Stomach (tissue), 19 donors: ENCODE measurements at places on chromosomes 3 and 15. TPM values are rescaled to one million over a fixed set of nuclear protein-coding genes. Genes with fewer than 3 reads are reported as not detected.

- no peak for DNase-seq
These were observed 51.3 kb downstream of the CCK start for GRCh38 chr3:42214565-42215283.

DNA sequence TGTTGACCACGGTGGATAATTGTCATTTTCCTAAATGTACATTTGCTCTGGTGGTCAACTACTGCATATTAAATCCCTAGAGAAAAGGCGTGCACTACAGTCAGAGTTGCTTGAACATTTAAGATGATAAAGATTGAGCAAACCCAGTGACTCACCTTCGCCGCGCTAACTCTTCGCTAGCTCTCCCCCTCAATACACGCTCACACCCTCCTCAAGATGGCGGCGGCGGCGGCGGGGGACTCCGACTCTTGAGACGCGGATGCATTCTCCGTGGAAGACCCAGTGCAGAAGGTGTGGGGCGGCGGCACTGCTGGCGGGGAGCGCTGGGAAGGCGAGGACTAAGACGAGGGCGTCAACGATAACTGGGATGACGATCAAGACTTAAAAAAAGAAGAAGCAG lies 79.8 kb upstream of the PFN2 start:
- DNase-seq: no peak

DNA sequence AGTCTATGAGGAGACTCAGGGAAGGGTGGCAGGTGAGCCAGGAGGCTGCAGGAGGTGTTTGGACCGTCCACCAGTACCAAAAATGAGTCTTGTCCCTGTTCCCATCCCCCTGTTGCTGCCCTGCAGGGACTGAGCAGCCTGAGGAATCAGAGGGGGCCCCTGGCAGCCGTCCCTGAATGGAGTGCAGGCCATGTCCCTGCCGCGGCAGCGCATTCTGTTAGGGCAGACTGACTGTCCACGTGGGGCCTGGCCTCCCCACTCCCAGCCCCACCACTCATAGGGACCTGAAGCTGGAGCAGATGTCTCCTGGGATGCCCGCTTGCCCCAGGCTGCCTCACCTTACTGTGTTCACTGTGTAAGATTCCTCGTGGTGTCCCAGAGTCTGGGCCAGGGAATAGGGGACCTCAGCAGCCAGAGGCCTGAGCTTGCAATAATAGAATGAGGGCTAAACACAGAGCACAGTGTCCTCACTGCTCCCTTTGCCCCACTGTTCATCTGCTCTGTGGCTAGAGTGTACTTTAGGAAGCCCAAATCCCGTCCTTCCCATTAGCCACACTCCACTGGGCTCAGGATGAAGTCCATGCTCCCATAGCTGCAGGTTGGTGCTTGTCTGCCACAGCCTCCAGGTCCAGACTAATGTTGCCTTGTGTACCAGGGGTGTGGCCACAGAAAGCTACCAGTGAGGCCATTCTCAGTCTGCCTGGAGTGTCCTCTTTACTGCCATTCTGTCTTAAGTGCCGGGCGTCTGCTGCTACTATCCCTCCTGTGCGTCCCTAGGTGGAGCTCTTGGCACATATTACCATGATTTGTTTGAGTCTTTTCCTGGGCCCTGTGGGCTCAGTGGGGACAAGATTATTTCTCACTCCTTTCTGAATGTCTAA lies 63.2 kb downstream of the HCN4 start:
- DNase-seq: no peak

GRCh38 chr3:143396790-143397189 lies 277.2 kb downstream of the CHST2 start:
- DNase-seq: no peak

- DNase-seq: no peak
These were observed 99.8 kb upstream of the HERC1 start for GRCh38 chr15:63933522-63933921.

- DNase-seq: no peak
These were observed 75.5 kb downstream of the ADAMTS9 start for GRCh38 chr3:64612082-64612860.

GRCh38 chr15:72086010-72086697 lies 31.8 kb downstream of the MYO9A start:
- DNase-seq: peak; percentile 61

DNA sequence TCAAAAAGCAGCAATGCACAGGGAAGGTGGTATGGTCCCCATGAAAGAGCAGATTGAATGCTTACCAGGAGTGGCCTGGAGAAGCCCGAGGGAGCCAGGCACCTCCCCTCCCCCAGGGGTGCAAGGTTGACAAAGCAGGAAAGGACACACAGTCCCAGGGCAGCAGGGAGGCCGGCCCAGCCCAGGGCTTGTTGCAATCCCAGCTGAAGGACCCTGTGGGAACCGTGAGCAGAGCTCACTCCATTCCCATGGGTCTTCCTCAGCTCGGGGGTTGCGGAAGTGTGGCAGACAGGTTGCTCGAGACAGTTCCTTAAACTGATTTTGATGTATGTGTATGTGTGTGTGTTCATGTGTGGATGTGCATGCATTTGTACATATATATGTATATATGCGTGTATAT lies 15.8 kb downstream of the UROC1 start:
- DNase-seq: no peak

DNA sequence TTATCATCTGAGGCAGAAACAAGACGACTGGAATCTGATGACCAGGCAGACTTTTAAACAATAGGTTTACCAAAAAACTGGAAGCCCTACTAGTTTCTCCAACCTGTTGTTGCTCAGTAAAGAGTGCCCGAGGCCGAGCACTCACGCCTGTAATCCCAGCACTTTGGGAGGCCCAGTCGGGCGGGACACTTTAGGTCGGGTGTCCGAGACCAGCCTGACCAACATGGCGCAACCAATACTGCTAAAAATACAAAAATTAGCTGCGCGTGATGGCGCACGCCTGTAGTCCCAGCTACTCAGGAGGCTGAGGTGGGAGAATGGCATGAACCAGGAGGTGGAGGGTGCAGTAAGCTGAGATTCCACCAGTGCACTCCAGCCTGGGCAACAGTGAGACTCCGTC lies 1.1 kb upstream of the WDR5B start:
- peak; percentile 18 for DNase-seq

DNA sequence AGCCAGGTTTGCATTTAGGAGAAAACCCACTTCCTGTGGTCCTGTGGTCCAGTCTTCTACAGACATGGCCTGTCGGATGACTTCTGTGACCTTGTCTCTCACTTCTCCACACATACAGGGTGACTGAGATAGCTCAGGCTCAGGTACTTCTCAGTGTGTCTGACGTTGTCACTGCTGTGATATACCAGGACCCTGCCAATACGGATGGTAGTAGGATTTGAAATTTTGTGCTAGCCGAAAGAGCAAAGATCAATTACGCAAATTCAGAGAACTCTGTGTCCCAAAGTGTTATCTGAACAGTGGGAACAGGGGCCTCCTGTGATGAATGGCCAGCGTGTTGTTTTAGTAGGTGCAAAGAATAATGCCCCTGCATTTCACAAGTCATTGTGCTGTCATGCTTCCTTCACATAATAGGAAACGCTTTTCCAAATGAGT lies 128.9 kb downstream of the MCTP2 start:
- no peak for DNase-seq

DNA sequence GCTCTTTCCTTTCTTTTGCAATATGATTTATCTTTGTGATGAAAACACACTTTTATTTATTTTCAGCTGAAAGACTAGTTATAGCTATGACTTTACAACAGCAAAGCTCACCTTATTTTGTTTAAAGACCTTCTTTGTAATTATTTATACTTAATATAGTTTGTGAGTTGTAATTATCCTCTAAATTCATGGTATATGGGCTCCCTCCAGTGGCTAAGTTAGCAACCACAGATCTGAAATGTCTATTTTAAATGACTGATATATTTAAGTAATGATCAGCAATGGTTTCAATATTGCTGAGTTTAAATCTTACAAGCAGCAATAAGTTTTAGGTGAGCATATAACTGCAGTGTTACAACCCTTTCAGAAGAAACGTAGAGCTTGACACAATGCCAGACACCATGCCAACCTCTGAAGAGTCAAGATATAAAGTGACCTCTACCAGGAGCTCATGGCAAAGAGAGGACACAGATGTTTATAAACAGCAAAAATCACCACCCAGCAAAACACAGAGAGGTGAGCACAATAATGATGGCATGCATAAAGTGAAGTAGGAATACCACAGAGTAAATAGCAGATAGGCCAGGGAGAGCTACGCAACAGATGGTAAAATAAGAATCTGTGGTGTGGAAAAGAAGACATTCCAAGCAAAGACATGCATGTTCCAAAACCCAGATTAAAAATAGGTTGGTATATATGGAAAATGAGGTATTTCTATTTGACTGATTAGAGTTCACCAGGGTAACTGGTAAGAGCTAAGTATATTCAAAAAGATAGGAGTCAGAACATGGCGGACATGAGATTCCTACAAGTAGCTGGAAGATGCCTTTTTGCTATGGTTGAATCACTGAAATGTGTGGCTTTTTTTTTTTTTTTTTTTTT lies 143.7 kb upstream of the ZNF385D start:
- DNase-seq: no peak

DNA sequence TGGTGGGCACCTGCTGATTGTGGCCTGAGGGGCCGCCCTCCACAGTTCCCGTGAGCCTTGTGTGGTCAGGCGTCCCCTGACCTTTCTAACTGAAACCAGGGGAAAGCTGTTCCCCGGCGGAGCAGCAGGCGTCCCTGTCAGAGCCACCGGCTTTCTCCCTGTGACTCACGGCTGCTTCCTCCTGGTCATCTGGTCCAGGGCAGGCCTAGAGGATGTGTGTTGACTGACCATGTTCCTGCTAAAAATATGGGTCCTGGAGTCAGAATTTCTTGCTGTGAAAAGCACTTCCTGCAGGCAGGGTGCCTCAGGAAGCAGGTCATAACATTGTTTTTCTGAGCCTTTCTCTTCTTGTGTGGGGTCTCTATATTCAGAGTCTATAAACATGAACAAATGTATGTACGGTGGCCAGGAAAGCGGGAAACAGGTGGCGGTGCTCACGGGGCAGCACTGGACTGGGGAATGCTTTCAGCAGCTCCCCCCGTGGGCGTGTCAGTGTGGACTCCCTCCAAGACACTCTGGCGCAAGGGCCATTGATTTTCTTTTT lies 38.4 kb upstream of the CGNL1 start:
- peak; percentile 46 for DNase-seq

- no peak for DNase-seq
These were observed 1368.9 kb downstream of the OTOL1 start for GRCh38 chr3:162865466-162865865.

DNA sequence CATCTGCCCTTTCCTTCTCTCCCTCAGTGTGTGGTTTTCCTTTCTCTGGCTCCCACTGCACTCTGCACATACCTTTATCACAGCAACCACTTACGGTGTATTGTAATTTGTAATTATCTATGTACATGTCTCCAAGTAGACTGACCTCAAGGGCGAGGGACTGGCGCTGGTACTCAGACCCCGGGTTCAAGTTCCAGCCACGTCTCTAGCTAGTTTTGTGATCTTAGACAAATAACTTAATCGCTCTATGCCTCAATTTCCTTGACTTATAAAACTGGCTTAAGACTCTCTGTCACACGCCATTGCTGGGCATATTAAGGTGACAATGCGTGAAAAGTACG lies 607 bp upstream of the SENP2 start:
- no peak for DNase-seq

- DNase-seq: peak; percentile 36
These were observed 197.6 kb upstream of the CFAP20DC start for GRCh38 chr3:59247402-59247841.

DNA sequence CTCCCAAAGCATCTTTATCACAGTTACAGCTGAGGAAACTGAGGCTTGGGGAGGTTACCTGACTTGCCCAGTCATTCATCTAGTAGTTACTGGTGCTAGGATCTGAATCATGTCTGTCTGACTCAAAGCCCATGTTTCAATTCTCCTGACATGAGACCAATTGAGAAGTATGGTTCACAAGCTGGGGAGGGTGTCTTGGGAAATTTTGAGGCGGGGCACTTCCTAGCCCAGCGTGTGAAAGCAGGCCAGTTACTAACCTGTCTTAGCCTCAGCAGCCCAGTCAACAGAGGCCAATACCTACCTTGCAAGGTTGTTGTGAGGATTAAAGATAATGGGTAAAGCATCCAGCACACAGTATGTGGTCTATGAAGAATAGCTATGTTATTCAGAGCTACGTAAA lies 37.0 kb downstream of the CLDN18 start:
- no peak for DNase-seq

- DNase-seq: no peak
These were observed 755.3 kb downstream of the ROBO1 start for GRCh38 chr3:79012530-79012913.

DNA sequence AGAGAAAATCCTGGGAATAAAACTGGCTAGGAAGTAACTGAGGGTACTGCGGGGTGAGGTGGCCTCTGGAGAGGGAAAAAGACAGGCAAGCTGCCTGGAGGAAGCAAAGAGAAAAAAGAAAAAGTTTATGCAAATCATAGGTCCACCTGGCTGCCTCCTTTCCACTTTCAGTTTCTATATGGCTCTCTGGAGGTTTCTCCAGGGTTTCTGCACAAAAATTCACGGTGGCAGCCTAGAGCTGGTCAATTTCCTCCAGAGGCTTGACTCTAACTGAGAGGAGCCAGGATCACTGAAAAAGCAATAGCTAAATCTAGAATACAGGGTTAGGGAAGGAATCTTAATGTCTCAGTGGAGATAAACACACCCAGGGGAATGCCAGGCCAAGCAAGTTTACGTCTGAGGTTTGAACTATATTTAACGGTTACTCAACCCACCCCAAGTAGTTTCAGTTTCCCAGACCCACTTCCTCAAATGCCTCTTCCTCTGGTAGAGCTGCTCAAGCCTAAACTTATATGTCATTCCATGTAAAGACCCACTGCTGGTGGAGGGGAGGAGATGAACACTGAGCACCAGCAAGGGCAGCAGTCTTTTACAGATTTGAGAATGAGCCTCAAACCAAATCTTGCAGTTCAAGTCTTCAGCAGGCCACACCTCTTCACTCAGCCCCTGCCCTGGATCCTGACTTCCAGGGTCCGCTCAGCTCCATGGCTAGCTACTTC lies 5.7 kb downstream of the LYSMD2 start:
- peak; percentile 74 for DNase-seq

GRCh38 chr15:93001881-93002280 lies 87.1 kb downstream of the RGMA start:
- no peak for DNase-seq

TTLL13 gene
- 0.10 TPM for polyA plus RNA-seq

ZNF197 gene
- 8.1 TPM for polyA plus RNA-seq

MITF gene
- 8.2 TPM for polyA plus RNA-seq

PLXND1 gene
- polyA plus RNA-seq: 22.6 TPM

SPINK8 gene
- polyA plus RNA-seq: not detected

PYGO1 gene
- 0.61 TPM for polyA plus RNA-seq

ATP11B gene
- 12.2 TPM for polyA plus RNA-seq

ECE2 gene
- polyA plus RNA-seq: not detected

LTF gene
- 8.1 TPM for polyA plus RNA-seq

PCBP4 gene
- 26.5 TPM for polyA plus RNA-seq
